Cortex of kidney (tissue), 1 donor: ENCODE measurements at places on chromosomes 2 and 18.

- DNase-seq, result no peak
Observed at GRCh38 chr2:27588308-27588707, 5.5 kb downstream of the ZNF512 start.

GRCh38 chr18:79953971-79954651 is 2.7 kb upstream of the SLC66A2 start:
- DNase-seq, result no peak

GRCh38 chr2:46339676-46340459 is 42.7 kb downstream of the EPAS1 start:
- DNase-seq, result no peak

- DNase-seq, result no peak
Observed at GRCh38 chr2:209474960-209475359, 51.1 kb downstream of the MAP2 start.

DNA sequence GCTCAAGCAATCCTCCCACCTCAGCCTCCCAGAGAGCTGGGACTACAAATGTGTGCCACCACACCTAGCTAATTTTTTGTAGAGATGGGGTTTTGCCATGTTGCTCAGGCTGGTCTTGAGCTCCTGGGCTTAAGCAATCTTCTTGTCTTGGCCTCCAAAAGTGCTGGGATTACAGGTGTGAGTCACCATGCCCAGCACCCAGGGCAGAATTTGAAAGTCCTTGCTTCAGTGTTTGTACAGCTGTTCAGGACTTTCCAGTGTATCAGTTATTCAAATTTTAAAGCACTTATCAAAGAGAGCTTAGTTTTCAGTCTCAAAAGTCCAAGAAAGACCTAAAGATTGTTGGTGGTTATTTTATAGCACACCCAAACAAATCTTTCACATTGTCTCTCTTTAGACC is 43.6 kb upstream of the VPS54 start:
- DNase-seq, result no peak

- DNase-seq, result no peak
Observed at GRCh38 chr2:17195016-17195415, 323.2 kb downstream of the RAD51AP2 start.

GRCh38 chr2:105576440-105577241 is 168.1 kb upstream of the NCK2 start:
- DNase-seq, result no peak

DNA sequence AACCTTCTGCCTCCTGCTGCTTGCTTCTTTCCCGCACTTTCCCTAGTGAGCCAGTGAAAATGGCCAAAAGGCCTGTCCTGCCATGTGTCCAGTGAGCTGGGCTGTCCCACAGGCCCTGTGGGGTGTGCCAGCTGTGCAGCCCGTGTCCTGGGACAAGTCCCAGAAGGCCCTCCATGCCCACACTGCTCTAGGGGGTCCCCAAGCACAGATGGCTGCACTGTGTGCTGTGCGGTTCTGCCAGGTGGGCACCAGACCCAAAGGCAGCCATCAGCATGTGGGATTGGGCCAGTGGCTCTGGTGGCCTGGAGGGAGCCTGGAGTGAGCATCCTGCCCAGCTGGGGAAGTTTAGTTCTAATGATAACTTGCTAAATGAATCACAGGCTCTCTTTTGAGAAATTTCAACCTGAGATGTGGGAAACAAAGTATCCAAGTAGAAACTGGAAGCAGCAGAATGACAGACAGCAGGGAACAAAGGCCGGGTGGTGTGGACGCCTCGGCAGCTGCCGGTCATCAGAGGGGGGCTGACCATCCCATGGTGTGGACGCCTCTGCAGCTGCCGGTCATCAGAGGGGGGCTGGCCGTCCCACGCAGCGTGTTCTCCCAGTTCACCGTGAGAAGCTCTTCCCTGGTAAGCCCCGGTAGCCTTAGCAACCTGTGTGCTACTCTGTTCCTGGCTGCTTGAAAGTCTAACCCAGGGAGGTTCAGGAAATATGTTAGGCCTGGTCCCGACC is 9.9 kb upstream of the CNDP2 start:
- no peak for DNase-seq

DNA sequence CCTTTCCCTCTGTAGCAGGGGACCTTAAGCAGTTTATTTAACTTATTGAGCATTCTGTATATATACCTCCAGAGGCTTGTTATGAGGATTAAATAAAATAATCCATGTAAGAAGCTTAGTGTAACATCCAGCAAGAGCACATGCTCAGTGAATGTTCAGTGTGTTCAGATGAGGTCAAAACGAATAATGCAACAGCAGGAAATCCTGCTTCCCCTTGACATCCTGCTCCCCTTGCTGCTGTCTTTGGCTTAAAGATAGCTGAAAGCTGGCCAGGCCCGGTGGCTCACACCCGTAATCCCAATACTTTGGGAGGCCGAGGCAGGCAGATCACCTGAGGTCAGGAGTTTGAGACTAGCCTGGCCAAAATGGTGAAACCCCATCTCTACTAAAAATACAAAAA is 68.7 kb downstream of the COL4A4 start:
- no peak for DNase-seq
